NCI-H1694 treated with DMSO at 0.1 percent for 48 hours (cell line): ENCODE measurements at places on chromosomes 1 and 21.

- DNase-seq: no peak
These were observed 36.0 kb downstream of the NUAK2 start for GRCh38 chr1:205285381-205286101.

DNA sequence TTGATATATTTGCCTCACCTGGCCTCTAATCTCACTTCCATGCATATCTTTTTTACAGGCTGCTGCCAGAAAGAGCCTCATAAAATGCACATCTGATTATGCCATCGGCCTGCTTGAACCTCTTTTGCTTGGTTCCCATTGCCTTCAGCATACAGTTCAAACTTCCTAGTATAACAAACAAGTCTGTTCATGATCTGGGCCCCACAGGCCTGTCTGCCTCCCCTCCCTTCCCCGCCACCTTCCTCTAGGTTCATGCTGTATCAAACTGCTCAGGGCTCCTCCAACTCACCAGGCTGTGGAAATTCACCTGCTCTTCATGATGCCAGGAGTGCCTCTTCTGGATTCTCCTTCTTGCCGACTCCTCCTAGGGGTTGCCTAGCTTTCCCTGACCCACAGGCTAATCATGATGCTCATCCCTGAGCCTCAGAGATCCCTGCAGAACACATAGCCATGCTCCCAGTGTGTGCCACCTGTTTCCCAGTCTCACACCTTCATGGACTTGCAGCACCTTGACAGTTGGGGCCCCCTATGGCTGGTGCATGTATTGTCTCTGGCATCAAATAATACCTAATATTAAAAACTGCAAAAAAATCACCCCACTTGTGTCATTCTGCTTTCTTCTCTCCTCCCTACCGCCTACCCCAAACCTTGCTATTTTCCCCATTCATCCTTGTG is 33.7 kb upstream of the CD2 start:
- no peak for DNase-seq

DNA sequence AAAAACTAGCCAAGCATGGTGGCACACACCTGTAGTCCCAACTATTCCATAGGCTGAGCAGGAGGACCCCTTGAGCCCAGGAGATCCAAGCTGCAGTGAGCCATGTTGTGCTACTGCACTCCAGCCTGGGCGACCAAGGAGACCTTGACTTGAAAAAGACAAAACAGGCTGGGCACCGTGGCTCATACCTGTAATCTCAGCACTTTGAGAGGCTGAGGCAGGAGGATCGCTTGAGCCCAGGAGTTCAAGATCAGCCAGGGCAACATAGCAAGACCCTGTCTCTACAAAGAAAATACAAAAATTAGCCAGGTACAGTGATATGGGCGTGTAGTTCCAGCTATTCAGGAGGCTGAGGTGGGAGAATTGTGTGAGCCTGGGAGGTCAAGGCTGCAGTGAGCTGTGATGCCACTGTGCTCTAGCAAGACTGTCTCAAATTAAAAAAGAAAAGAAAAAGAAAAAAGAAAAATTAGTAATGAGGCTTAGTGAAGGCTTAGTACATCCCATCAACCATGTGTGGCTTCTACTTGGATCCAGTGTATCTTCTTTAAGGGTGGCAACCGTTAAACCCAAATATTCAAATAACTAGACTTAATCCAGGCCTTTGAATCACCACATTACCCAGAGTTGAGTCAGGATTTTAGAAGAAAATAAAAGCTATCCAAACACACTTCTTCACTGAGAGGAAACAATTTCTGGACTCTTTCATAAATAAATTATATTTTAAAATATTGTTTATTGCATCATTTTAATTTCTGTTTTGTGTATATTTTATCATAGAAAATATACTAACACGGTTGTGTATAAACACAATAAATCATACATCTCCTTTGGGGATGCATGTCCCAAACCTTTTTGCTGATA is 74.3 kb upstream of the RAB4A start:
- no peak for DNase-seq

GRCh38 chr1:89274411-89274857 is 1.8 kb upstream of the GBP5 start:
- DNase-seq: no peak

DNA sequence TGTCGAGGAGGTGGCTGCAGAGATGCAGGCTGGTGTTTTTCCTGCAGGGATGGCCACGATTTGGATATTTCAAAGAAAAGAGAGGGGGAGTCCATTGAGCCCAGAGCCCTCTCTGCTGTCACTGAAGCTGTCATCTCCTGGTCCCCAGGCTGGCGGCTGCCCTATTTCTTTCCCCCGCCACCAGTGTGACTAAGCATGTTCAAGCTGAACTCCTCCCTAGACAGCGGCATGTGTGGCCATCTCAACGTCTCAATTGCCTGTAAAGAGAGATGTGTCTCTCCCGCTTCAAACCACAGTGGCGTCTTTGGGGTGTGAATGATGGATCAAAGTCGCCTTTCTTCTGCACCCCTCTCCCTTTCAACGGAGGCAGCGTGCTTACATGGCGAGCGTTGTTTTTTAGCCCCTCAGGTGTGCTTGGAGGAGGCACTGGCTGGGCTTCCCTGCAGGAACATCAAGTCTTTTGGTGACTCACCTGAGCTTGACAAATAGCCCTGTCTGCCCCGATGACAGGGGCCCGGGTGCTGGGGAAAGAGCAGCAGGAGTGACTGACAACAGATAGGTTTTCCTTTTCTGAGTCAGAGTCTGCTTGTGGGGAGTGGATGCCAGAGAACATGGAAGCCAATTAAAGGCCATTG is 346.4 kb upstream of the AJAP1 start:
- no peak for DNase-seq
